ENCODE measurements at places on chromosomes 3 and 15.
A peak's percentile ranks its signal among the peaks of the same experiment; 100 is the strongest.

DNA sequence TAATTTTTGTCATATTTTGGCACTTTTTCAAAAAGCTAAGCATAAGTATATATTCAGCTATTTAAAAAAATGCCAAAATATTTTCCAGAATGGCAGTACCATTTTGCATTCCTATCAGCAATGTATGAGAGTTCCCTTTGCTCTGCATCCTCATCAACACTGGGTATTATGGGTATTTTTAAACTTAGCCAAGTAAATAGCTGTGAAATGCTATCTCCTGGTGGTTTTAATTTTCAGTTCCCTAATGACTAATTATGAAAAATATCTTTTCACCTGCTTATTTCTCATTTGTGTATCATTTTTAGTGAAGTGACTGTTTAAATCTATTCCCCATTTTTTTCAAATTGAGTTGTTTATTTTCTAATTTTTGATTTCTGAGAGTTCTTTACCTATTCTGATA, 199.7 kb upstream of the NECTIN3 start:
- DNase-seq, result no peak

- no peak for DNase-seq
Observed at GRCh38 chr3:150265305-150265704, 142.8 kb upstream of the TSC22D2 start.

DNA sequence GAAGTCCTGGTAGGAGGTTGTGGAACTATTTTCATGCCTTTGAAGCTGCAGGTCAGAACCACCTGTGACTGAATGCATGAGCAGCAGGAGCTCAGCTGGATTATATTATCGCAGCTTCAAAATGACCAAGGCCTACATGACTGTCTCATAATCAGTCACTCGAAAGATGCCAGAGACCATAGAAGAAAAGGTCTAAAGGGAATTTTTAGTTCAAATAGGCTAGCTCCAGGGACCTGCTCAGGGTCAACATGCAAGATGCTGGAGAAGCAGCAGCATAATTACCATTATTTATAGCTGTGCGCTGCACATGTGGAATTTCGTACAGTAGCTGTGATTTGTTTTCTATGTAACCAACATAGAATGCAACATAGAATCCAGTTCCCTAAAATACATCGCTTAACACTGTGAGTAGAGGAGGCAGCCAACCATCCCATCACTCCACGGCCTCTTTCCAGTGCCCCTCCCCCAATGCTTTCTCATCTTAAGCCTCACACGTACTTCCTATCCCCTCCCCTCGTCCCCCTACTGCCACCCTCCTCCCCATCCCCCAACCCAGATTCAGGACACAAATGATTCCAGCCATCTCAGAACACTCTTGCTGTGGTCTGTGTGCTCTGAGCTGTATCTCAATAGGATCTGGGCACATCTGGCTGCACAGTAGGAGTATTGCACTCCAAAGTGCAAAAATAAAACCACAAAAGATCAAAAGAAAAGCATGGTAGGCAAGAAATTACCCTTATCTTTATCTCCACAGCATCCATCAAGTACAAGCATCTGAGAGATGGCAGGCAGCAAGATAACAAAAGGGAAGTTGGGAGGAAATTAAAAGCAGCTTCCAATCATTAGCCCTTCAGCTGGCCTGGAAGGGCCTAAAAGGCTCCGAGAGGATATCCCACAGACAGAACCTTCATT, 352.8 kb upstream of the SEMA6D start:
- DNase-seq, result no peak

DNA sequence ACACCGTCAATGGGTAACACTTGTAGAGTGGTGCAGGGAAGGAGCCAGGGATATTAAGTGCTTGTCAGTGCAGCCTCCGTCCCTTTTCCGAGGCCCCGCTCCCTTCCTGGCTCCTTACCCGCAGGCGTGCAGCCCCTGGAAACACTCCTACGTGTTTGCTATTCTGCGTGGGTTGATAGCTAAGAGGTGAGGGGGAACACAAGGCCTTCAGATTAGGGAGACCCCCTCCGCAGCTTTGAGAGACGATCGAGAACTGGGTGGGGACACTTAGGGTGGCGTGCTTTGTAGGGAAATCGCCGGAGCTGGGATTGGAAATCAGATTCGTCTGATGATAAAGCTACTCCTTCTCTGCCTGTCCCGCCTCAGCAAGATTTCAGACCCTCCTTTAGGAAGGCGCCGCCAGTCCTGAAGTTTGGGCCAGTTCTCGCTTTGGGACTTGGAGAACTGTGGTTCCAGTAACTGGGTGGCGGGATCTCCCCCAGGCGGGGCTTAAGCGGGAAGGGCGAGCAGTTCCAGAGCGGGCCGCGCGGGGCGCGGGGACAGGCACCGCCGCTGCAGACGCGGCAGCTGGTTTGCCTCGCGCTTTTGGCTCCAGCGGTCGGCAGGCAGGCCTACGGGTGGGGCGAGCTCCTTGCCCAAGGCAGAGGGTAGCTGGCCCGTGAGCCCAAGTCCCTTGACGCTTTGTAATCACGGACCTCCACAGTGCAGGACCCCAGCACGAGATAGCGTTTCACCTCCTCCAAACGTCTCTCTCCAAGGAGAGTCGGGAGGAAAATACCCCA, 8.0 kb upstream of the FAM107A start:
- no peak for DNase-seq

DNA sequence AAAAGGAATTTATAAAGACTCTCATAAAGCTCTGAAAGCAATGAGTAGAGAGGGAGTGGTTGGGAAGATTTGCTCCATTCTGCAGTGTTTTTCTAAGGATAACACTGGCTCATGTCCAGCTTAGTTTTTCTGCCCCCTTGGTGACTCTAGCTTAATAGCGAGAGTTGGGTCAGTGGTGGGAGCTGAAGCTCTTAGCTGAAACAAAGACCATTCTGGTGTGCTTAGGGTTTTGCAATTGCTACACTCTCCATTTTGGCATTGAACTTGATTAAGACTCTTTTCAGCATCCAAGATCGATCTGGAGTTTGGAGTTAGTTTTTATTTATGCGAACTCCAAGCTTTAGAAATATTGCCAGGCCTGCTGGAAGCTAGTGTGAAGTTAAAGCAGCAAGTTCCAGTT, 98.0 kb downstream of the ATG7 start:
- DNase-seq, result no peak

DNA sequence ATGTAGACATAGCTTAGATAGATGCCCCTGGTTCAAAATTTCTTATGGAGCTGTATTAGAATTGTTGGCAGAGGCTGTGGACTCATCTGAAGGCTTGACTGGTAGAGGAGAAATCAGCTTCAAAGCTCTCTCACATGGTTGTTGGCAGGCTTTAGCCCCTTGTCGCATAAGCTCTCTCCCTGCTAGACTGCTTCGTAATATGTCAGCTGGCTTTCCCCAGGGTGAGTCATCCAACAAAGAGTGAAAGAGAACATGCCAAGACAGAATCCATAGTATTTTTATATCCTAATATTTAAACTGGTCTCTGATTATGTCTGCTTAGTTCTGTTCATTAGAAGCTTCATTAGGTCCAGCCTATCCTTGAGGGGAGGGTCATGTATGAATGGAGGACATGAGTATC, 427.4 kb upstream of the NAALADL2 start:
- no peak for DNase-seq

GRCh38 chr15:58748040-58748851, 1.3 kb downstream of the ADAM10 start:
- peak; percentile 10 for DNase-seq

- no peak for DNase-seq
Observed at GRCh38 chr3:112327371-112327951, 5.5 kb upstream of the CD200 start.

DNA sequence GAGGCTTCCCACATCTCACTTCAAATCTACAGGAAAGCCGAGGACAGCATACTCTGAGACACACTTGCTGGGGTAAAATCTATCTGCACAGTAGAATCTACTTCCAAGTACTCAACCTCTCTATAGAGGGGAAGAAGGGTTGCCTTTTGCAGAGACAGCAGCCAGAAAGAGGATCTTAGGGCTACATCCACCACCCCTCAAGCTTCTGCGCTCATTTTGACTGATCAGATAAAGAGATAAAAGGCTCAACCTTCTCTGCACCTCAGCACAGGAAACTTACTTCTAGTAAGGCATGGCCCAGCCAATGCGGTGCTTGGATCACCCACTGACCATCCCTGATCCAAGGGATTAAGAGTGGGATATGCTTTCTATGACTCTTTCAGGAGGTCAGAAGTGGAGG, 6.9 kb upstream of the SLC9A9 start:
- DNase-seq, result no peak

DNA sequence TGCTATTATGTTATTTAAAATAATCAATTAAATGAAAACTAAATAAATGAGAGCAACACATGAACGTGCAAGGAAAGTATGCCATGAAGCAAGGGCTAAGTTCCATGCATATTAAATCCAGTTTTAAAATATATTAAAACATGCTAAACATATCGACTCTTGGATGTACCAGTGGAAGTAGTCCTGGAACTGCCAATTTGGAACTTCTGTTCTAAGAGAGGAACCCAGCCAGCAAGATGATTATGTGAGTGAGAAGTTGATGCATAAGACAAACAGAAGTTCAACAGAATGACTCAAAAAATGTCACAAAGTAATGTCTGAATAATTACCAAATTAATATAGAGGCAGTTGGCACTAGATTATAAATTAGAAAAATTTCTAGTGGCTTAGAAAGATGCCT, 714.2 kb downstream of the NLGN1 start:
- DNase-seq, result no peak

DNA sequence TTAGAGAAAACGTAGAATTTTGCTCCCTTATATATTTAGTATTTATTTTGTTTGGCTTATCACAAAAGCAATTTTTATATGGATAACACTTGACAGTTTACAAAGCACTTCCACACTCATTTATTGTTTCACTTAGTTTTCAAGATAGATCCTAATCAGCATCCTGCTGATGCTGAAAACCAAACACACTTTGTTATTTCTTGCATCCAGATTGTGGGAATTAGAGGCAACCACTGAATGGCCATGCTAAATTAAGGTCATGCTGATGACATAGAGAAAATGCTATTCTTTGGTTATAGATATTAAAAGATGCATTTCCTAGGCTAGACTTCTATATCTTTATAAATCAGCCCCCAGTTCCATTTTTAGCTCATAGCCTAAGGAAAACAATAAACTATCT, 474.1 kb upstream of the KCNMB2 start:
- DNase-seq, result no peak

DNA sequence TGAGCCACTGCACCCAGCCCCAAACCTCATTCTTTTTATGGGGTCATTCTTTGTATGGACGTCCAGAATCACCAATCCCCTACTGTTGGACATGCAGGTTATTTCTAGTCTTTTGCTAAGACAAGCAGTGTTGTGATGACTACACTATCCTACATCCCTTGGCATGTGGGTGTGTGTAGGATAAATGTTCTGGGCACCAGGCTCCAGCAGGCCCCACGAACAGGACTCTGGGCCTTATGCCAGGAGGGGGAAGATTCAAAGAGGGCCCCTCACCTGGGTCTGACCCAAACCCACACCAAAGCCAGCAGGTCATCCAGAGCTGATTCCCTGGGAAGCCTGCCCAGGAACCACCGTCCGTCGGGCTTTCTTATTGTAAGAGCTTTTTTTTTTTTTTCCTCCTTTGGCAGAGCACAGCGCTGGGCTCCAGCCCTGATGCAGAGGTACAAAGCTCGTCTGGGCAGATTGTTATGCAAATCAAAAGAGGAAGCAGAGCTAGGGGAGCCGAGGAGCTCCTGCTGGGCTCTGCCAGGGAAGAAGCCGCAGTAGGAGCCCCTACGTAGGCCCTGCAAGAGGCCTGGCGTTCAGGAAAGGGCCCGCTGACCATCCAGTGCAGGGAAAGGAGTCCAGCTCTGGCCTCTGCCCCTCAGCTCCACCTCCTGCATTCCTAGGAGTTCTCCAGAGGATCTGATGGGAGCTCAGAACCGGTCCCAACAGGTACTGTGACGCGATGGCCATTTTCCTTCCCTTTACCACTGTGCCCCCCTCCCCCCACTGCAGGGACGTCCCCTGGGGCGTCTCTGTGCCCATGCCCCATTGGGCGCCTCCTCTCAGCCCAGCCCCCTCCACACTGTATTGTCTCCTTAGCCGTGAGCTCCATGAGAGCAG, 29.0 kb upstream of the FURIN start:
- no peak for DNase-seq

DNA sequence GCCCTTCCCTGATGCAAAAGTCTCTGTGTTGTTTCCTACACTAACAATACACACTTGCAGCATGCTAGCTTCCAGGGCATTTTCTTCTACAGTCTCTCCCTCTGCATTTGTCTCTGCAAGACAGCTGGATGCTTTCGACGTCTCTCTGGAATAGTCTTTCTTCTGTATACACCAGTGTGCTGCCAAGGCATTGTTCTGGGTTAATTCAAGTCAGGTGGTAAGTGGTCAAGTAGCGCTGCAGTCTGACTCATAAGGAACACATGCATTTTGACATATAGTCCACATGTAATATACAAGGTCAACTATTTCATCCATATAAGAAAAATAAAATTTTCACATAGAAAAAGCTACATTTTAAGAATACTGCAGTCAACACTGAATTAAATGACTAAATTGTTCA, 92.7 kb downstream of the MYLK start:
- no peak for DNase-seq

DNA sequence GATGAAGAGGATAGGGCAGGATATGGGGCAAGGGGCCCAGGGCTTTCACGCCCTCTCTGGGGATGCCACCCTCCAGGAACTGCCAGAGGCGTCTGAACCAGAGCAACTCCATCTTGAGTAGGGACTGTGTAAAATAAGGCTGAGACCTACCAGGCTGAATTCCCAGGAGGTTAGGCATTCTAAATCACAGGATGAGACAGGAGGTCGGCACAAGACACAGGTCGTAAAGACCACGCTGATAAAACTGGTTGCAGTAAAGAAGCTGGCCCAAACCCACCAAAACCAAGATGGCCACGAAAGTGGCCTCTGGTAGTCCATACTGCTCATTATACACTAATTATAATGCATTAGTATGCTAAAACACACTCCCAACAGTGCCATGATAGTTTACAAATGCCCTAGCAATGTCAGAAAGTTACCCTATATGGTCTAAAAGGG, 40.7 kb downstream of the HERC1 start:
- no peak for DNase-seq

DNA sequence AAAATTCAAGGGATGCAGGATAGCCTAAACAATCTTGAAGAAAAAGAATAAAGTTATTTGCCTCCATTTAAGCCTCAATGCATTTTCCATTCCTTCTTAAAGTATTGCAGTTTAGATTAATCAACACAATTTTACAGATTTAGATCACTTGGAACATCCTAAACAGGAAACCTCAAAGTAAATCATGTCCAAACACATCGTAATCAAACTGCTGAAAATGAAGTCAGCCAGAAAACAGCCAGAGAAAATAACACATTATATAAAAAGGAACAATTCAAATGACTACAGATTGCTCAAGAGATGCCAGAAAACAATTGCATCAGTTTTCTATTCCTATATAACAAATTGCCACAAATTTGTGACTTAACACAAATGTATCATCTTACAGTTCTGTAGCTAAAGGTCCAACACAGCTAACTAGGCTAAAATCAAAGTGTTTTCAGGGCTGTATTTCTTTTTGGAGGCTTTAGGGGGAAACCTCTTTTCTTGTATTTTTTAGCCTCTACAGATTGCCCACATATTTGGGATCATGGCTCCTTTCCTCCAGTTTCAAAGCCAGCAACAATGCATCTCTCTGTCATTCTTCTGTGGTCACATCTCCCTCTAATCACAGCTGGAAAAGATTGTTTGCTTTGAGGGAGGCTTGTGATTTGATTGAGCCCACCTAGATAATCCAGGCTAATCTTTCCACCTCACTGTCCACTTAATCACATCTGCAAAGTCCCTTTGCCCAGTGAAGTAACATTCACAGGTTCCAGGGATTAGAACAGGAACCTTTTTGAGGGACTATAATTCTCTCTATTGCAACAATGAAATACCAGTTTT, 543.3 kb upstream of the UBE2E2 start:
- DNase-seq, result no peak

GRCh38 chr3:196837819-196838420, 29.8 kb upstream of the SENP5 start:
- peak; percentile 53 for DNase-seq

Data from activated CD4-positive, CD25-positive, alpha-beta regulatory T cell (primary cell).